Parietal lobe (tissue), 2 donors: ENCODE measurements at places on chromosomes 3 and 15. TPM values are rescaled to one million over a fixed set of nuclear protein-coding genes. Genes with fewer than 3 reads are reported as not detected.

Gene ZPLD1
- not detected for total RNA-seq

Gene MSL2
- 38.5 TPM for total RNA-seq

Gene STRIT1
- not detected for total RNA-seq

Gene SOX14
- total RNA-seq: not detected

Gene IL20RB
- total RNA-seq: 1.3 TPM

Gene GOLGA8K
- total RNA-seq: 2.5 TPM

Gene GANC
- total RNA-seq: 21.0 TPM

Gene SERPINI1
- 95.8 TPM for total RNA-seq

Gene LRRC31
- not detected for total RNA-seq

Gene MAP3K13
- total RNA-seq: 49.1 TPM

Gene EDEM1
- 16.9 TPM for total RNA-seq

Gene ARGFX
- not detected for total RNA-seq

Gene CLN6
- 17.5 TPM for total RNA-seq

Gene BFSP2
- 2.5 TPM for total RNA-seq

Gene MUC13
- not detected for total RNA-seq

Gene LINGO1
- total RNA-seq: 67.9 TPM

Gene PRTG
- total RNA-seq: 7.2 TPM

Gene INSYN1
- 28.5 TPM for total RNA-seq

Gene KIF7
- 10.6 TPM for total RNA-seq

Gene BCHE
- total RNA-seq: 14.1 TPM

Gene B2M
- total RNA-seq: 175 TPM

Gene C2CD4A
- not detected for total RNA-seq

Gene ANKRD34C
- not detected for total RNA-seq

Gene SLC28A2
- total RNA-seq: not detected

Gene GOLGA8S
- total RNA-seq: under 0.01 TPM

Gene PLA2G4B
- total RNA-seq: 14.4 TPM

Gene ATOSA
- 100 TPM for total RNA-seq

Gene ADGRG7
- total RNA-seq: not detected

Gene SV2B
- total RNA-seq: 34.7 TPM

Gene ZMYND10
- total RNA-seq: 3.4 TPM

Gene ACTC1
- under 0.01 TPM for total RNA-seq

Gene TGM5
- total RNA-seq: not detected

Gene CCR3
- total RNA-seq: not detected

Gene SPSB4
- 19.1 TPM for total RNA-seq

Gene RBMS3
- total RNA-seq: 11.6 TPM

Gene MNS1
- total RNA-seq: 2.8 TPM

Gene CELSR3
- total RNA-seq: 67.9 TPM

Gene HDGFL3
- total RNA-seq: 122 TPM

Gene PTX3
- total RNA-seq: 7.5 TPM

Gene ICE2
- 79.5 TPM for total RNA-seq

Gene DCUN1D1
- total RNA-seq: 47.0 TPM

Gene PARP15
- under 0.01 TPM for total RNA-seq

Gene ITIH1
- not detected for total RNA-seq
